T-cell (primary cell): ENCODE measurements at places on chromosomes 1 and 21.

GRCh38 chr1:25641931-25642573, 25.5 kb downstream of the MAN1C1 start:
- H3K36me3 ChIP-seq = no peaks in the 10 kb centered on the region
- no peak for DNase-seq
- H3K4me3 ChIP-seq = peak overlapping the region; percentile 25
- H3K4me1 ChIP-seq = peaks cover 57% of the 10 kb centered on the region

- H3K27me3 ChIP-seq = peaks cover 50% of the 10 kb centered on the region
- no peak overlapping the region for H3K27ac ChIP-seq
- no peaks in the 10 kb centered on the region for H3K36me3 ChIP-seq
- DNase-seq = no peak
- no peaks in the 10 kb centered on the region for H3K4me1 ChIP-seq
These were observed 990 bp upstream of the NBL1 start for GRCh38 chr1:19643121-19643520.

DNA sequence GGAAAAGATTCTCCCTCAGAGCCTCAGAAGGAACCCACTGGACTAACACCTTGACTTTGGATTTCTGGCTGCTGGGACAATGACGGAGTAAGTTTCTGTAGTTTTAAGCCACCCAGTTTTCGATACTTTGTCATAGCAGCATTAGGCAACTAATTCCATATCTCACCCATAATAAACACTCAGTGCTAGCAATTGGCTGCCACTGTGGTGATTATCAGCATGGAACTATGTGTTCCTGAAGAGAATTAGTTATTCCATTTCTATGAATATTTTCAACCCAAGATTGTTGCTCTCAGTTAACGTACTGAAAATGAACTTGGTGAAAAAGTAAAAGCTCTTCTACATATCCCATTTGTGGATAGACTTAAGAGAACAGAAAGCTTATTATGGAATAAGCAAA, 299.3 kb downstream of the DISC1 start:
- H3K27ac ChIP-seq = no peak overlapping the region
- no peaks in the 10 kb centered on the region for H3K36me3 ChIP-seq
- no peak for DNase-seq
- no peaks in the 10 kb centered on the region for H3K27me3 ChIP-seq
- H3K4me1 ChIP-seq = peaks cover 23% of the 10 kb centered on the region

- no peaks in the 10 kb centered on the region for H3K27me3 ChIP-seq
- H3K27ac ChIP-seq = no peak overlapping the region
- DNase-seq = no peak
These were observed 322.3 kb downstream of the DUSP10 start for GRCh38 chr1:221419513-221420095.

- H3K4me3 ChIP-seq = no peak overlapping the region
- H3K4me1 ChIP-seq = no peaks in the 10 kb centered on the region
- H3K27ac ChIP-seq = no peak overlapping the region
- no peaks in the 10 kb centered on the region for H3K27me3 ChIP-seq
These were observed 282.8 kb upstream of the PKN2 start for GRCh38 chr1:88401313-88401712.

GRCh38 chr1:44030605-44031251, 534 bp downstream of the SLC6A9 start:
- H3K27ac ChIP-seq = no peak overlapping the region
- DNase-seq = peak; percentile 4
- no peaks in the 10 kb centered on the region for H3K27me3 ChIP-seq
- peak overlapping the region; percentile 66 for H3K4me3 ChIP-seq
- H3K4me1 ChIP-seq = peaks cover 21% of the 10 kb centered on the region

- H3K4me1 ChIP-seq = no peaks in the 10 kb centered on the region
- H3K36me3 ChIP-seq = peaks cover 7% of the 10 kb centered on the region
- no peaks in the 10 kb centered on the region for H3K27me3 ChIP-seq
- no peak overlapping the region for H3K4me3 ChIP-seq
- DNase-seq = no peak
These were observed 59.6 kb downstream of the SDCCAG8 start for GRCh38 chr1:243315455-243315854.

DNA sequence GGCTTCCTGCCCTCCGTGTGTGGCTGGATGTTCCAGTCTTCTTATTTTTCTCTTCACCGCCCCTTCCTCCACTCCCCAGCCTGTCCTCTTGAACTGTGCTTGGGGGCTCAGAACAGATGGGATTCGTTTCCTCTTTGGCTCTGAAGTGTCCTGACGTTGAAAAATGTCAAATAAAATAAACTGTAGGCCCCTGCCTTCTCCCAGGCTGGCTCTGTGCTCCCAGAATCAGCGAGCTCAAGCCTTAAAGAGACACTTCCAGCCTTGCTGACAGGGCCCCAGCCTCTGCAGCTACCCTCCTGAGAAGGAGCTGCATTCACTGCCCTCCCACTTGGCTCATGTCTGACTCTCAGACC, 104.2 kb upstream of the IPO9 start:
- H3K4me1 ChIP-seq = no peaks in the 10 kb centered on the region
- no peak overlapping the region for H3K27ac ChIP-seq
- no peaks in the 10 kb centered on the region for H3K36me3 ChIP-seq

DNA sequence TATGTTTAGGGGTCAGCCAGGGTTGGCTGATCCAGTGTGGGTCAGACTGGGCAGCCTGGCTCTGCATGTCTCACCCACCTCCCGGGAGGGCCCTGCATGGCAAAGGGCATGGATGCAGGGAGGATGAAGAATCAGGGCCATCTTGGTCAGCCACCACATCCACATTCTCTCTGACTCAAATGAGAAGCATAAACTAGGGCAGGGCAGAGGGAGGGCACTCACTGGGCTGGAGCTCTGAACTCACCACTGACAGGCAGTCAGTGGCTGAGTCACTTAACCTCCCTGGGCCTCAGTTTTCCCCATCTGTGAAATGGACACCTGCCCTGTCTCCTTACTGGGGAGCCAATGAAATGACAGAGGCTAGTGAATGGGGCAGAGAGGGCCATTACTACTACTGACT, 4.3 kb upstream of the CELA2A start:
- no peaks in the 10 kb centered on the region for H3K36me3 ChIP-seq
- H3K4me1 ChIP-seq = no peaks in the 10 kb centered on the region
- DNase-seq = no peak
- no peak overlapping the region for H3K27ac ChIP-seq

DNA sequence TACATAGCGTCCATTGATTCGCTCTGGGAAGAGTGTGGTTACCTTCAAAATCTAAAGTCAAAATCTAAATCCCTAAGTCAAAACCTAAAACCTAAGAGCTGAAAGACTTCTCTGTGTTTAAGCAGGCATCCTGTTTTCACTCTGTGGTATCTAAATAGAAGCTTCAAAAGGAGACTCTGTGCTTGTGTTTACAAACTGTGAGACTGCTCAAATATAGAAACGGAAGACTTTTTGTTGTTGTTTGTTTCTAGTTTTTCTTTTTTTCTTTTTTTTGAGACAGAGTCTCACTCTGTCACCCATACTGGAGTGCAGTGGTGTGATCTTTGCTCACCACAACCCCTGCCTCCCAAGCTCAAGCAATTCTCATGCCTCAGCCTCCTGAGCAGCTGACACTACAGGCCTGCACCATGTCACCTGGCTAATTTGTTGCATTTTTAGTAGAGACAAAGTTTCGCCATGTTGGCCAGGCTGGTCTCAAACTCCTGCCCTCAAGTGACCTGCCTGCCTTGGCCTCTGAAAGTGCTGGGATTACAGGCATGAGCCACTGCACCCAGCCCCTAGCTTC, 425.9 kb downstream of the SMYD3 start:
- H3K27me3 ChIP-seq = no peaks in the 10 kb centered on the region
- no peak overlapping the region for H3K4me3 ChIP-seq
- no peak overlapping the region for H3K27ac ChIP-seq
- H3K36me3 ChIP-seq = no peaks in the 10 kb centered on the region

- no peak overlapping the region for H3K27ac ChIP-seq
- no peak overlapping the region for H3K4me3 ChIP-seq
- DNase-seq = no peak
- H3K36me3 ChIP-seq = no peaks in the 10 kb centered on the region
These were observed 30.0 kb downstream of the KNCN start for GRCh38 chr1:46521414-46521813.
